GM04504 (cell line): ENCODE measurements at places on chromosomes 11 and 22.
A peak's percentile ranks its signal among the peaks of the same experiment; 100 is the strongest.

DNA sequence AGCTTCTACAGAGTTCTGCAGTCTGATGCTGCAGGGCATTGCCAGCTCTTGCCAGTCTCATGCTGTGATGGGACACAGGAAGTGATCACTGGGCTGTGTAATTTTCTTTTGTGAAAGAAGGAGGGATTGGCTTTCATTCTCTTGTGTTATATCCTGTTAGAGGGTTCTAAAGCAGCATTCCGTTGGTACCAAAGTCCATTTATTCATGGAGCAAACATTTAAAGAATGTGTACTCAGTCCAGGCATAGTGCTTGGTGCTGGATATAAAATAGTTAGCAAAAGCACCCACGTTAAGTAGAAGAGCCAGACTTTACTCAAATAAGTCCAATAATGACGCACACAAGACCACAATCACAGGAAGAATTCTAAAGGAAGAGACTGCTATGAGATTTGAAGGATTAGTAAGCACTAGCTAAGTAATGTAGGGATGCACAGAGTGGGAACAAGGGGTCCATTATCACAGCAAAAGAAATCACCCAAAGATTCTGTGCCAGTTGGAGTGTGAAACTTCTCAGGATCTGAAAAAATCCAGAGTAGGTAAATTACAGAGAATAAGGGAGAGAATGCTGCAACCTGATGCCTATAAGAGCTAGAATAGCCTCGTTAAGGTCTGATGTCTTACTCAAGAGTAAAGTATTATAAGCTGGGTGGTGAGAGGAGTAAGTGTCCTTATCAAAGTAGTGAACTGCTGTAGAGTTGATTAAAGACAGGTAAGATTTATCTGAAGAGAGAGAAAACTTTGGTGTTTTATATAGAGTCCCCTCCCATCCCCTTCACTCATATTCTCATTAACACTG, 728.3 kb downstream of the METTL15 start:
- DNase-seq: peak; percentile 79

GRCh38 chr22:38035530-38035885, 21.7 kb upstream of the PICK1 start:
- DNase-seq: no peak

DNA sequence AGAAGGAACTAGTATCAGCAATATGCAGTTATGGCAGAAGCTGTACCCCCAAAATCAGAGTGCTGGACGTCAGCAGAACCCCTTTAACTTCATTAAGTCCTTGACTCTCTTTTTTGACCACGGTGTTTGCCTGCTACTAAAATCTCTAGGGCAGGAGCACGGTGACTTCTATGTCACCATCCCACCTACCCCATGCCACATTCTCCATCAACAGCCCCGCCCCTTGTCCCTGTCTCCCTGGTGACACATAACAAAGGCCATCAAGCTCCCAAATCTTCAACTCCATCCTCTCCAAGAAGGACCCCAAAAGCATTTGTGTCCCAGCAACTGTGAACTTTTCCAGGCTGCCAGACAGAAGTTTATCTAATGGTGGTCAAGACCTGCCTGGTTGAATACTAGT, 894 bp downstream of the ADA2 start:
- no peak for DNase-seq

- no peak for DNase-seq
Measured at GRCh38 chr11:31822175-31822926, 11.2 kb upstream of the PAX6 start.

GRCh38 chr22:40487663-40488249, 117.4 kb downstream of the SGSM3 start:
- no peak for DNase-seq

GRCh38 chr11:122439866-122440810, 215.4 kb upstream of the UBASH3B start:
- DNase-seq: no peak

- DNase-seq: no peak
Measured at GRCh38 chr11:8787372-8787771, 104.8 kb downstream of the RPL27A start.

DNA sequence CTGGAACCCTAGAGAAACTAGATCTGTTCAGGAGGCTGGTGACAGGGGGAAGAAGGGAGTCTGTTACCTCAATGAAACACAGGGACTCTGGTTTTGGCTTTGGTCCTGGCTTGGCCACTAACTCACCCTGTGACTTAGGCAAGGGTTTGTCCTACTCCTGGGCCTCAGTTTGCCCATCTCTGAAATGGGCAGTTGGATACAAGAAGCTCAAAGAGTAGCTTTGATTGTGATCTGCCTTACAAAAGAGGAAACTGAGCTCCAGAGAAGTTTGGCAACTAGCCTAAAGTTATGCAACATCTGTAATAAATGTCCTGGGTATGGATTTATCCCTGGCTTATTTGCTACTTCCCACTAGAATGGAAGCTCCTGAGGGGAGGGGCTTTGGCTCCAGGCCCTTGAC, 24.0 kb upstream of the LMO1 start:
- DNase-seq: no peak
